ENCODE measurements at places on chromosomes 12 and 14.

DNA sequence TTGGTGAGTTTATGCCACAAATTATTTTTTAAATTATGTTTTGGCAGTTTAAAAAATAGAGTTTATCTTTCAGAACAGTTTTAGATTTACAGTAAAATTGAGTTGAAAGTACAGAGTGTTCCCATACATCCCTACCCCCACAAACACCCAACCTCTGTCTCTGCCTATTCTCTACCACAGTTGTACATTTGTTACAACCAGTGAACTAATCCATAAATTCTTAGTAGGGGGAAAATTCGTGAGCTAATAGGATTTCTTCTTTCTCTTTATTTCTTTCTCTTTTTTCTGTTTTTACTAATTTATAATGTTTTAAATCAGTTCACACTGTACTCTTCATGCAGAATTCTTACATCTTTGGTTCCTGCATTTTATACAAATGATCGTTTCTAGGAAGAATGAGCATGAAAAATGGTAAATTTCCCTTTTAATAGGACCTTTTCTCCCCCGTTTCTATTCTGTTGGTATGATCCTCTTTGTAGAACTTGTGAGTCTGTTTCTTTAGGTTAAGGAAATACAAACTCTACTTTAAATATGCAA is 56.7 kb downstream of the MIPOL1 start:
- DNase-seq = no peak

DNA sequence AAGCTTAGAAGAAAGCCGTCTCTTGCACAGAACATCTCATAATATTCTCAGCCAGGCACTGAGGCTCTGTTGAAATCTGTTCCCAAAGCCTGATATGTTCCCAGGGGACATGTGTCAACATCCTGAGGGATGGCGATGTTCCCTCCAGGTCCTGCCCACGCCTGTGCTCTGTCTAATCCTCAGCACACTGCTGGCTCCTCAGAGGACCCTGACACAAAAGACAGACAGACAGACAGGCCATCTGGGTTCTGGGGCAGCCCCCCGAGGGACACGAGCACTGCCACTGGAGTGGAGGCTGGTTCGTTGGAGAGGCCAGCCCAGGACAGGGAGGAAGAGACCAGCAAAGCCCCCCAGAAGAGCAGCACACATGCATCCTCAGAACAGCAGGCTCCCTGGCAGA is 27.8 kb downstream of the CHGA start:
- DNase-seq = no peak

- DNase-seq = no peak
Observed at GRCh38 chr14:85438481-85438942, 91.4 kb upstream of the FLRT2 start.

- DNase-seq = no peak
Observed at GRCh38 chr14:55562135-55562534, 17.9 kb upstream of the KTN1 start.

- no peak for DNase-seq
Observed at GRCh38 chr14:89493877-89494634, 77.0 kb upstream of the FOXN3 start.

DNA sequence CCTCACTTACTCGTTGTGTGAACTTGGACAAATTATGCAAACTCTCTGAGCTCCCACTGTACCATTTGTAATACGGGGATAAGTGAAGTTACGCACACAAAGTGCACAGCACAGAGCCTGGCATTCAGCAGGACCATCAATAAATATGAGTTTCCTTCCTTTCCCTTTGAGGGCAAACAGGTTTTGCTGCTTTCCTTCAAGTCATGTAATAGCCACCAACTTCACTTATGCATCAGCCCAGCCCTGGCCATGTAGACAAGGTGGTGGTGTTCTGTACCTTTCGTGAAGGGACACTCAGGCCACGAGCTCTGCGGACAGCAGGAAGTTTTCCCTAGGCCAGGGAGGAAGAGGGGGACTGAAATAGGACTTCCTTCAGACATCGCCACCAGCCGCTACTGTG is 272.7 kb downstream of the CACNA1C start:
- no peak for DNase-seq

DNA sequence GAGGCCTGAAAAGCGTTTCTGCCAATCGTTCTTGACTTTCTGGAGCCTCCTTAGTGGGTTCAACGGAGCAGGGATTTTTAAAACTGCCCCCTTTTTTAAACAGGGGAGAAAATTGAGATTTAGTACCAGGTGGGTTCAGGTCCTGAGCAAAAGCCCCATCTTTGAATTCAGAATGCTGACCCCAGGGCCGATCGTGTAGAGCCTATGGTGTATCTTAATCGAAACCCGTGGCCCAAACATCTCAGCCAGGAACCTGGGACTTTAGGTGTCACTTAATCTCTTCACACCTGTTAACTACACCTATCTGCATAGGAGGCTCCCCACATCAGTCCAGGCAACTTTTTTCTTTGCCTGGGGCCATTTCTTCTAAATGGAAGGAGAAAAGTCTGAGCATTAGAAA is 6.4 kb upstream of the TBX5 start:
- no peak for DNase-seq

DNA sequence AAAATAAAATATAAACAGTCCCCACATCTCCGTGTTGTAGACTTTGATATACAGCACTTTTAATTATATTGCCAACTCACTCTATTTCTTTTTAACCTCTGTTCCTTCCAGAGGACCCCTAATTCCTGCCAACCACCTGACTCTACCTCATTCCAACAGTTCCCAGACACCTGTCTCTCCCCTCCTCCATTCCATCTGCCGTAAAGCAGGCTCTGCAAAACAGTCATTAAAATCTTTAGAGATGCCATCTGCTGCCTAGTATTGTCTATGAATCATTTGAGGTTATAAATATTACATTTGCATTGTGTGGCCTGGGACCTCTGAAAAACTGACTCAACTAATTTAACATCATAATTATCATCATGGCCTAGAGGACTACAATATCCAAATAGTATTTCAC is 148.8 kb upstream of the DCN start:
- DNase-seq = no peak

DNA sequence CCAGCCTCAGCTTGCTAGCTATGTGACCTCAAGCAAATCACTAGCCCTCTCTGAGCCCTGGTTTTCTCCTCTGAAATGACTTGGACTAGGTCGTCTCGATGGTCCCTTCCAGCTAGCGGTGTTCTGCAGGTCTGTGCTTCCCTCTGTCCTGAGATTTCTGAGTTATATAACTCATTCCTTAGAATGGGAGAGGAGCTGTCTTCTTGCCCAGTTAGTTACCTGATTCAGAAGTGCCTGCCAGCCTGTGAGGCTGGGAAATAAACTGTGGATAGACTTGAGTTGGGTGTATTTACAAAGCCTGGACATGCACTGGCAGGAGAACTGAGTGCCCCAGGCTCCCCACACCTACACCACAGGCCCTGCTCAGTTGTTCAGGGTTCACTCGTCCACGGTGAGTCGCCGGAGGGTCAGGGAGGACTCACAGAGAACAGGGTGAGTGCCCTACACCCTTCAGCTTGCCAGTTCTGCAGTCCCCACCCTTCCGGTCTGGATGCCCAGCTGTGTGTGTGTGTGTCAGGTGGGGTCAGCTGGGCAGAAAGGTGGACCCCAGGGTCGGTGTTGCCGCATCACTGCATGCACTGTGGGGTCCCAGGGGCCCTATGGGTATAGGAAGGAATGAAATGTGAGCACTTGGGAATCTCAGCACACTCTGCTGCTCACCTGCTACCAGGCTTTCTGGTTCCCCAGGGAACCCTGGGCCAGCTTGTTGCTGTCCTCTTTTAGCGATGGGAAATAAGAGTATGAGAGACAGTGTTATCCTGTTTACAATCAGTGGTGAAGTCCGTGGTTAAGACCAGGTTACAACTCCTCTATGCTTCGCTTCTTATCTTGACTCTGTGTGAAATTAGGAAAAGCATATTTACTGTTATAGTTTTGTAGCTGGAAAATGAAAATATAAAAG is 348.2 kb downstream of the DPF3 start:
- DNase-seq = no peak

DNA sequence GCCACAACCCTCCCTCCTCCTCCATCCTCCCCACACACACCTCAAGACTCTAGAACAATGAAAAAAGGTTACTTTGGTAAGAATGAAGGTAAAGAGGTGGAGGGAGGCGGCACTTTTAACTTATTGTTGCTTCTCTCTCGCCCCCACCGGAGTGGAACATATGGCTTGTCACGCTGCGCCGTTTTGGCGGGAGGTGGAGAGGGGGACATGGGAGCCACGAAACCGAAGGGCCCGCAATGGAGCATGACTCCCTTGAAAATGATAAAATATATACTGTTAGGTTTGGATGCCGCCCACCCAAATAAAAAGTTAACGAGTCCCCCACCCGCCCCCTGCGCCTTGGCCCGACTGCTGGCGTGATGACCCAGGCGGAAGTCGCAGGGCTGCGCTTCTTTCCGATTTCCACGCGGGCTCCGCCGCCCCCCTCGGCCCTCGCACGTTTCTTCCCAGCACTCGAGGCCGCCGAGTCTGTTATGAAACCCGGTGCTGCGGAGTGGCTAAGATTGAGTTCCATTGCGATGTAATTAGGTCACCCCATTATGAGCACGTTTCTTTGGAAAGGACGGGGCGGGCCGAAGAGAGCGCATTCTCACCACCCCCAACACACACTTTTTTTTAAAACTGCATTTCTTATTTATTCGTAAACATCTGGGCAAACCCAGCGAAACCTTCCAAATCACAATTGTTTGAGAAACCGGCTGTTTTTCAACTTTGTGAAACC is 1.4 kb upstream of the ZFP36L1 start:
- peak; percentile 44 for DNase-seq

GRCh38 chr12:98295681-98296080 is 219.7 kb upstream of the TMPO start:
- DNase-seq = no peak
